A549 treated with dexamethasone at 1 μM for 4 hours (cell line): ENCODE measurements at places on chromosomes 3 and 15. TPM values are rescaled to one million over a fixed set of nuclear protein-coding genes. Genes with fewer than 3 reads are reported as not detected.

The RETNLB gene
- total RNA-seq: not detected in 5 replicates

The RNF111 gene
- 17.2 to 32.4 TPM (median 27.4 TPM) in 5 replicates for total RNA-seq

The GOLGA8J gene
- total RNA-seq: not detected in 5 replicates

The CRABP1 gene
- total RNA-seq: 1.3 to 2.2 TPM (median 1.6 TPM) in 5 replicates

The LRRC31 gene
- total RNA-seq: not detected in 5 replicates

The RTP1 gene
- not detected in 5 replicates for total RNA-seq

The IMPG2 gene
- total RNA-seq: 0.01 TPM in 3 of 5 replicates, not detected in the others

The TMEM212 gene
- not detected in 5 replicates for total RNA-seq

The ALDH1L1 gene
- 0.12 to 0.22 TPM (median 0.17 TPM) in 5 replicates for total RNA-seq

The SLC28A2 gene
- not detected in 5 replicates for total RNA-seq

The NEK10 gene
- 0.44 to 0.95 TPM (median 0.73 TPM) in 5 replicates for total RNA-seq

The PLSCR5 gene
- total RNA-seq: not detected in 5 replicates

The TMEM108 gene
- total RNA-seq: 0.09 TPM in 1 of 5 replicates, not detected in the others

The RFT1 gene
- 16.5 to 29.2 TPM (median 27.6 TPM) in 5 replicates for total RNA-seq

The CCR3 gene
- not detected in 5 replicates for total RNA-seq

The TM2D3 gene
- 25.8 to 32.4 TPM (median 30.3 TPM) in 5 replicates for total RNA-seq

The CDHR4 gene
- total RNA-seq: 0.15 to 0.26 TPM (median 0.24 TPM) in 5 replicates

The RPL35A gene
- 849 to 1,207 TPM (median 889 TPM) in 5 replicates for total RNA-seq

The MYL3 gene
- total RNA-seq: 0.15 to 0.16 TPM in 2 of 5 replicates, not detected in the others

The CHRNA3 gene
- 0.18 to 1.1 TPM (median 0.45 TPM) in 5 replicates for total RNA-seq

The HTR3E gene
- total RNA-seq: not detected in 5 replicates

The C2CD4A gene
- 0.11 to 0.14 TPM (median 0.12 TPM) in 5 replicates for total RNA-seq

The C3orf20 gene
- 0.02 to 0.06 TPM in 2 of 5 replicates, not detected in the others for total RNA-seq

The MUC20 gene
- total RNA-seq: 0.08 to 1.2 TPM (median 0.74 TPM) in 5 replicates

The MNS1 gene
- 2.4 to 3.9 TPM (median 3.3 TPM) in 5 replicates for total RNA-seq

The XCR1 gene
- not detected in 5 replicates for total RNA-seq

The ABHD6 gene
- total RNA-seq: 9.3 to 12.0 TPM (median 11.4 TPM) in 5 replicates

The CLRN1 gene
- not detected in 5 replicates for total RNA-seq

The UCN2 gene
- total RNA-seq: 4.9 to 8.5 TPM (median 6.9 TPM) in 5 replicates

The STIMATE gene
- total RNA-seq: 7.3 to 9.2 TPM (median 8.8 TPM) in 5 replicates

The KNG1 gene
- total RNA-seq: 0.07 TPM in 1 of 5 replicates, not detected in the others

The AP3B2 gene
- total RNA-seq: 0.77 to 0.89 TPM (median 0.80 TPM) in 5 replicates

The MBD4 gene
- total RNA-seq: 17.3 to 23.3 TPM (median 19.2 TPM) in 5 replicates

The OCA2 gene
- 0.24 to 0.49 TPM (median 0.33 TPM) in 5 replicates for total RNA-seq

The WNT5A gene
- 0.59 to 1.4 TPM (median 0.95 TPM) in 5 replicates for total RNA-seq

The PLCL2 gene
- 4.1 to 5.0 TPM (median 4.5 TPM) in 5 replicates for total RNA-seq

The COL6A5 gene
- total RNA-seq: not detected in 5 replicates

The MAN2C1 gene
- total RNA-seq: 36.7 to 85.3 TPM (median 66.1 TPM) in 5 replicates

The SLC22A14 gene
- 0.04 to 0.14 TPM (median 0.08 TPM) in 4 of 5 replicates, not detected in the other for total RNA-seq
